ENCODE measurements at places on chromosomes 3 and 15.

DNA sequence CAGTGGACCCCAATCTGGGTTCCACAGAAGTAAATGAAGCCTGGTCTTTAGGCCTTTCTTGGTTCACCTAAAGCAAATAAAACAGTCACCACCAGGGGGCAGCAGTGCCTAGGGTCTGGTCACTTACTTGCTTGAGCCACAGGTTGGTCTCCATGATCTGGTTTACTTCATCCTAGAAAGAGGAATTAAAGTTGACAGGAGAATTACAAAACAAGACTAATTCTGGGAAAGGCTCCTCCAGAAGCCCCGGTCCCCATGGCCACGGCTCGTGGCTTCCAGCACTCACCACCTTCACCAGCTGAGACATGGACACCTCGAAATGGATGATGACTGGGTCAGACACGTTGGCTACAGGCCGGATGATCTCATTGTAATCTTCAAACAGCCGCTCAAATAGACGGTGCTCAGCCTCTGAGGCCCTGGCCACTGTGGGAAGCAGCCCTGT lies 2.3 kb downstream of the CHRNA3 start:
- peak; percentile 91 for DNase-seq

DNA sequence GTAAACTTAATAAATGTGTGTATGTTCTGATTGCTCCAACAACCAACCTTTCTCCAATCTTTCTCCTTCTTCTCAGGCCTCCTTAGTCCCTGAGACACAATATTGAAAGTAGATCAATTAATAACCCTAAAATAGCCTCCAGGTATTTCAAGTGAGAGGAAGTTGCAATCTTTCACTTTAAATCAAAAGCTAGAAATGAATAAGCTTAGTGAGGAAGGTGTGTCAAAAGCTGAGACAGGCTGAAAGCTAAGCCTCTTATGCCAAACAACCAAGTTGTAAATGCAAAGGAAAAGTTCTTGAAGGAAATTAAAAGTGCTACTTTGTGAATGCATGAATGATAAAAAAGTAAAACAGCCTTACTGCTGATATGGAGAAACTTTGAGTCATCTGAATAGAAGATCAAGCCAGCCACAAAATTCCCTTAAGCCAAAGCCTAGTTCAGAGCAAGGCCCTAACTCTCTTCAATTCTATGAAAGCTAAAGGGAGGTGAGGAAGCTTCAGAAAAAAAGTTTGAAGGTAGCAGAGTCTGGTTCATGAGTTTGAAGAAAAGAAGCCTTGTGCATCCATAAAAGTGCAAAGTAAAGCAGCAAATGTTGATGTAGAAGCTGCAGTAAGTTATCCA lies 38.6 kb downstream of the CCDC80 start:
- no peak for DNase-seq

DNA sequence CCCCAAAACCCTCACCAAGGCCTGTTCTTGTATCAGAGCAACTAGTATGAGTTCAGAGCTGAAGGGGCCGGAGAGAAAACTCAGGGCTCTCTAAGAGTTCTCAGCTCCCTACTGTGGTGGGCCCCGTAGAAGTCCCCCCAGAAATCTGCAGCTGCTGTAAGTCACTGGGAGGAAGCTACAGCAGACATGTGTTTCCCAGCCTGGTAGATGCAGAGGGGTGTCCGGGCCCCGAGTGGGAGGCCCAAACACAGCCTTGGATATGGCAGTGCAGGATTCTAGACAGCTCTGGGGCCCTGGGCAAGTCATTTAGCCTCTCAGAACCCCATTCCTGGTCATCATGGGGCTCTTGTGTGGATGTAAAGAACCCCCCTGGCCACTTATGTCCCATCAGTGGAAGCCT lies 39.2 kb upstream of the CSPG4 start:
- no peak for DNase-seq

DNA sequence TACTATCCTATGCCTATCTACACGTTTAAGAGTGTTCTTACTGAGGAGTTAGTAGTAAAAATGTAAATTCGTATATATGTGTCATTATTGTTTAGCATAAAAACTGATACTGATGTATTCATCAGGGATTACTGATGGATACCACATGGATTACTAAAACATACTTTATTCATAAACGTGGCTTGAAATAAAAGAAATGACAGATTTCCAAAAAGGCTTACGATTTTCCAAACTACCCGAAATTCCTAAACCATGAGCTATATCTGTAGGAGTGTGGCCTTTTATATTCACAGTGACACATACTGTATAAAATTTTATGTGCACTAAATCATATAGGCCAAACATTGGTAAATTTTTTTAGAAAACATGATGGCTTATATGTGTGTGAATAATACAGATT lies 6.9 kb downstream of the TSC22D2 start:
- no peak for DNase-seq

DNA sequence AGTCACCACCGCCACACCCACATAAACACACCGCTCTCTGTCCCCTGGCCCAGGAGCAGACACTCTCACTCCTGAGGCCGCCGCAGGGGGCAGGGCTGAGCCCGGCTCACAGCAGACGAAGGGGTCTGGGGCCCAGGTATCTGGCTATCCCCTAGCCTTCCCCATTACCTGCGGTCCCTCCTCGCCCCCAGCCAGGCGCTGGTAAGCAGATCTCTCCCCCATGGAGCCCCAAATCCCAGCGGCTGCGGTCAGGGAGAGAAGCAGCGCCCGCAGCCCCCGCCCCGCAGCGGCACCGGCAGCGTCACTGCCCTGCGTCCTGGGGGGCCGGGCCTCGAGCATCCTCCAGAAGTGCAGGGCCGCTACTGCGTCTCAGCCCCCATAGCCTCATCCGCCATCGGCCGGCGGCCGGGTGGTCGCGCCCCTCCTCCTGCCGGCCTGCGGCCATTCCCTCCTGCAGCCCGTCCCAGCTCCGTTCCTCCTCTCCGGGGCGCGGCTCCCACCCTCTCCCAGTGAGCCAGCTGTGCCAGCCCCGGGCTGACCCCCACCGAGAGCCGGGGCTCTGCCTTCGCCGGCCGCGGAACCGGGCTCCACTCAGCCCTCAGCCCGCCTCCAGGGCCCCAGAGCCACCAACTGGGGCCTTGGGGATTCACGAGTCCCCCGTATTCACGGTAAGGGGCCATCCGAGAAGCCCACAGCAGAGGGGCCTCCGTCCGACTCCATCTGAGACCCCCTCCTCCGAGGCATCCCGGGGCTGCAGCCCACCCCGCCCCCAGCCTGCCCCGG lies 13.1 kb downstream of the TNK2 start:
- no peak for DNase-seq

GRCh38 chr3:196546537-196546936 lies 21.8 kb downstream of the WDR53 start:
- DNase-seq, result no peak

GRCh38 chr3:95297581-95297980 lies 1234.7 kb downstream of the NSUN3 start:
- no peak for DNase-seq

- no peak for DNase-seq
Measured at GRCh38 chr3:180747805-180748361, 68.6 kb upstream of the CCDC39 start.

- no peak for DNase-seq
Measured at GRCh38 chr15:91329914-91330313, 229.9 kb downstream of the SV2B start.

GRCh38 chr3:61789861-61790260 lies 228.5 kb downstream of the PTPRG start:
- DNase-seq, result no peak

DNA sequence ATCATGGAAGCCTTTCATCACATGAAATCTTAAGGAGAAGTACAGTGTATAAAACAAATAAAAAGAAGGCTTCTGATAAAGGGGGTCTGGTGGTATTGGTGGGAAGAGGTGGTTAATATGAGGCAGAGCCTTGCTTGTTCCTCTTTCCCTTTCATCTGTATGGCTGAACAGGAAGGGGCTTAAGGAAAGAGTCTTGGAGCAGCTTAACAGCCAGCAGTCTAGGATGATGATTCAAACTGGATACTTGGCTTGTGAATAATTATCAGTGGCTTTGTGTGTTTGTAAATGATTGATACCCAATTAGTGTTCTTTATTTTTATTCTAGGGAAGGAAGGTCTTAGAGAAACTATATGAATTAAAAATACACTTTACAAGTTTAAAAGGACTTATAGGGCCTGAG lies 29.1 kb upstream of the TCAIM start:
- no peak for DNase-seq

- DNase-seq, result no peak
Measured at GRCh38 chr15:31062911-31063310, 38.6 kb downstream of the TRPM1 start.

DNA sequence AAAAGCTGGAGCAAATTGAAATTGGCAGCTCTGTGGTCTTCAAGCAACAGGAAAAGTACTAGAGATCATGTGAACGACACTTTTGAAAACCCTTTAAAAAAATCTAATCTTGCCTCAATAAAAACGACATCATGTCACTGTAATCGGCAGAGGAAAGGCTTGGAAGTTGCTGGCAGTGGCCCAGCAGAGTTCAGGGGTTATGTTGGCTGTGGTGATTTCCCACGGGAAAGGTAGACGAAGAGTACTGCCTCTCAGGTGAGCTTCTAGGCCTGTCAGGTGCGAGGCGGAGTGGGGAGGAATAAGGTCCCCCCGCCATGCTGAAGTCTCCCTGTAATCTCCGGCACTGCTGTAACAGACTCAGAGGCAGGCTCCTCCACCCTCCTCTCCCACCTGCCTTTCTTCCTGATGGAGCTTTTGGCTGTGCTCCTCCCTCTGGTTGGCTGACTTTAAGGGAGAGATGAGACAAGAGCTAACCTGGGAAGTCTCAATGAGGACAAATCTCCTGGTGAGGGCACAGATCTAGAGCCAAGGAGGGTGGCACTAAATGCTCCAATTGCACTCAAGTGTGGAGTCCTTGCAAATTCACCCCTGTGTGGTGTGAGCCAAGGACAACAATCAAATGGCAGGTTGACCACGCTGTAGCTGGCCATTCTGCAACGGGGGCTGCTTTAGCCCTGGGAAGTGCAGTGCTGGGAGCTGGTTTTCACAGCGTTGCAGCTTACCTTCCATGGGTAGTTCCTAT lies 18.7 kb upstream of the HES1 start:
- DNase-seq, result no peak

All from type B pancreatic cell (in vitro differentiated cells).